ENCODE measurements at places on chromosomes 5 and 9.

DNA sequence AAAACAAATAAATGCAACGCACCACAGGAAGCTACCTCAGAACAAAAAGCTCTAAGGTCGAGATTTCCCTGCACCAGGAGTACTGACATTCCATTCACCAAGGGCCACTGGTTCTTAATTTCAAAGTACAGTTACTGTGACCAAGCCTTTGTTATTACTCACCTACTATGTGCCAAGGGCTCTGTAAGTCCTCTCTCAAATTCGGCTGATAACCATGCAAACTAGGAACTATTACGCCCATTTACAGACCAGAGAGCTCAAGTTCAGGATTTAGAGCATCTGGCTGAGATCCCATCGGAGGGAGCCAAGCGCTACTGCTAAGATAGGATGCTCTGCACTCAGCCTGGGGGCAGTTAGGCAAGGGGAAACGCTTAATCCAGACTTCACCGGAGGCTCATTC is 5.6 kb downstream of the MYO10 start:
- no peak overlapping the region for H3K4me3 ChIP-seq
- no peak overlapping the region for H3K27ac ChIP-seq
- no peaks in the 10 kb centered on the region for H3K27me3 ChIP-seq
- no peaks in the 10 kb centered on the region for H3K4me1 ChIP-seq
- DNase-seq, result peak; percentile 47

DNA sequence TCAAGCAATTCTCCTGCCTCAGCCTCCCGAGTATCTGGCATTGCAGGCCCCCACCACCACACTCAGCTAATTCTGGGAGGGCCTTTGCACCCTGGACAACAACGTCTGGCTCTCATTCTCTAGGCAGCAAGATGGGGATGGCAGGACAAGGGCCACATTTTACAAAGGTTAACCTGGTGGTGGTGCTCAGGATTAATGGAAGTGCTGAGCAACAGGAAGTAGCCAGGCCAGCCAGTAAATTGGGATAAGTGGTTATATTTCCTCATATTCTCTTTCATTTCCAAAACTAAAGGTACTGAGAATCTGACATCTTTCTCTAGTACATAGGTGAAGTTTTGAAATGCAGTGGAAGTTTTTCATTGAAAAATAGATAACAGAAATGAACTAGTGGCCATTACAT is 24.7 kb upstream of the ASPN start:
- no peaks in the 10 kb centered on the region for H3K36me3 ChIP-seq
- H3K4me1 ChIP-seq, result peaks cover 2% of the 10 kb centered on the region
- H3K27me3 ChIP-seq, result no peaks in the 10 kb centered on the region

GRCh38 chr9:92247296-92247695 is 46.2 kb downstream of the IARS1 start:
- DNase-seq, result no peak
- H3K27me3 ChIP-seq, result no peaks in the 10 kb centered on the region
- H3K27ac ChIP-seq, result no peak overlapping the region
- peaks cover 39% of the 10 kb centered on the region for H3K36me3 ChIP-seq

GRCh38 chr5:108588323-108588722 is 159.4 kb upstream of the FER start:
- H3K4me3 ChIP-seq, result no peak overlapping the region
- H3K27ac ChIP-seq, result no peak overlapping the region
- DNase-seq, result no peak
- H3K36me3 ChIP-seq, result no peaks in the 10 kb centered on the region

DNA sequence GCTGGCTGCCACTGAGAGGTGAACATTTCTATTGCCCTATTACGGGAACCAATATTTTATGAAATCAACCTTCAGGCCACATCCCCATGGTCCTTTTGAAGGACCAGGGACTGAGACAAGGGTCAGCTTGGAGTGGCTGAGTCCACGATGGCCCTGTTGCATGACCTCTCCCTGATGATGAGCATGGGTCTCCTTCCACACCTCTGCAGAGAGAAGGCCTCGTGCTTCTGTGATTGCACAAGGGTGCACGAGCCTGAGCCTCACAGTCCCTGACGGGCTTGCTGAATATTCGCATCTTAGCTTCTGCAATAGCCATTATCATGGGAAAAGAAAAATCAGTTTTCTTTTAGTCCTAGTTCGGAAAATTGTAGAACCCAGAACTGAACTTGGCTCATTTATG is 255.0 kb upstream of the IRX2 start:
- no peaks in the 10 kb centered on the region for H3K36me3 ChIP-seq
- H3K27ac ChIP-seq, result no peak overlapping the region
- DNase-seq, result no peak
- H3K4me3 ChIP-seq, result no peak overlapping the region
- H3K4me1 ChIP-seq, result no peaks in the 10 kb centered on the region

DNA sequence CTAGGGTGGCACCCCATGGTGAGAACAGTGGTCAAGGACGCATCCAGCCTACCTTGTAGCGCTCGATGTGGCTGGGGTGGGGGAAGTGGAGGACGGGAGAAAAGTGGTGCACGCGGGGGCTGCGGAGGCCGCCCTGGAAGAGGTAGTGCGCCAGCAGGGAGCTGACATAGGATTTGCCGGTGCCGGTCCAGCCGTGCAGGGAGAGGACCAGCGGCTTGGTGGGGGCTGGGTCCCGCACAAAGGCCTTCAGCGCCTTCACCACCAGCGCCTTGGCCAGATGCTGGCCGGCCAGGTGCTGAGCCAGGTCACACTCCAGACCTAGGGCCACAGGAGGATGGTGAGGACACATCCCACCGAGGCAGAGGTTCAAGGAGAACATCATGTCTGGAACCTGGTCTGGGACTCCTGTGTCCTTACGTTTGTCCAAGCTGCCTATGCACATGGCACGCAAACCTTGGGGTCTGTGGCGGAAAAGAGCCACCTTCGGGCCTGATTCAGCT is 797 bp downstream of the TOR2A start:
- H3K27me3 ChIP-seq, result no peaks in the 10 kb centered on the region
- no peak for DNase-seq
- H3K27ac ChIP-seq, result no peak overlapping the region

Measured in mesendoderm (in vitro differentiated cells).